ENCODE measurements at places on chromosomes 13 and 19. TPM values are rescaled to one million over a fixed set of nuclear protein-coding genes. Genes with fewer than 3 reads are reported as not detected.
A peak's percentile ranks its signal among the peaks of the same experiment; 100 is the strongest.

Gene WASF3
- 9.9 TPM for total RNA-seq

Gene CYP2F1
- not detected for total RNA-seq

Gene ZNF723
- not detected for total RNA-seq

DNA sequence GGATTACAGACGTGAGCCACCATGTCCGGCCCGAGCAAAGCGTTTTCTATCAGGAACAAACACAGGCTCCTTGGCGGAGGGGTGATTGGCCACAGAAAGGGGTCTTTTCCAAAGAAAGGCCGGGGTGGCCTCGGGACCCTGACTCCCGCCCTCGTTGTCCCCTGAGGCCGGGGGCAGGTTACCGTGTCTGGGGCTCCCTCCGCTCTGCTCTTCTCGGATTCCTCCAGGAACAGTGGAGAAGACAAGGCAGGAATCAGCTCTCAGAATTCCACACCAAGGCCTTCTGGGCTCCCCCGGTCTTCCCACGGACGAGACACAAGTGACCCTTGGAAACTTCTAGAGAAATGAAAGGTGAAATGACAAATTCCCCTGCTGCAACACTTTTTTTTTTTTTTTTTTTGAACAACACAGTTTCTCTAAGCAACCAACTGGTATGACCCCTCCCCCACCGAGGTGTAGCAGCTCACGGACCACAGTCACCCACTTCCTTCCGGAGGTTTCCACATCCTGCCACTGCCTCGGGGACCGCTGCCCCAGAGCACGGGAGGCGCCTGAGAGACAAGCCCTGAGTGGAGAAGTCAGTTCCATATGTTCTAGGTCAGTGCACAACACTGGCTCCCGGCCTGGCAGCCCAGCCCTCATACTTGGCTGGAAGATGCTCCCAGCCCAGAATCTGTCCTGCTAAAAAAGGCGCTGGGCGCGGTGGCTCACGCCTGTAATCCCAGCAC is 11.0 kb downstream of the MOB3A start:
- DNase-seq, result peak; percentile 72

- DNase-seq, result no peak
These were observed 255.0 kb upstream of the SLITRK1 start for GRCh38 chr13:84137292-84137691.

DNA sequence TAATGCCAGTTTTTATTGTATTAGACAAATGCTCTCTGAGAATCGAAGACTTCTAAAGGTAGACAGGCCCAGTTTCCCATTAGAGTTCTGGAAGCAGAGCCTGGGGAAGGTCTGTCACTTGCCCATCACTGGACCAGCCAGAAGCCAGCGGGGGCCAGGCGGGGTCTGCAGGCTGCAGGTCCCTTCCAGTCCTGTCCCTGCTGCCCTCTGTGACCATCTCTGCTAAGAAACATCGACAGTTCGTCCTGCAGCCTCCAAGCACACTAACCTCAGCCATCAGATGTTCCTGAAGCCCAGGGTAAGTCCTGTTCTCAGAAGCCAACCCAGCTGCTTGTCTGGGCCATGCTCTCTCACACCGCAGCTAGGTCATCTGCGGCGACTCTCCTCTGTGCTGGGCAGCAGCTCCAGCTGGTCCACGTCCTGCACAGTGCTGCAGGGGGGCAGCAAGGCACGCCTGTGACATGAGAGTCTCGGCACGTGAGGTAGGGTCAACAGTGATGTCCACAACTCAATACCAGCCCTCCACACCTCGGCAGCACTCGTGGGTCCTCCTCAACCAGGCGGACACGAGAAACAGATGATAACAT is 2.9 kb upstream of the ADPRHL1 start:
- no peak for DNase-seq

DNA sequence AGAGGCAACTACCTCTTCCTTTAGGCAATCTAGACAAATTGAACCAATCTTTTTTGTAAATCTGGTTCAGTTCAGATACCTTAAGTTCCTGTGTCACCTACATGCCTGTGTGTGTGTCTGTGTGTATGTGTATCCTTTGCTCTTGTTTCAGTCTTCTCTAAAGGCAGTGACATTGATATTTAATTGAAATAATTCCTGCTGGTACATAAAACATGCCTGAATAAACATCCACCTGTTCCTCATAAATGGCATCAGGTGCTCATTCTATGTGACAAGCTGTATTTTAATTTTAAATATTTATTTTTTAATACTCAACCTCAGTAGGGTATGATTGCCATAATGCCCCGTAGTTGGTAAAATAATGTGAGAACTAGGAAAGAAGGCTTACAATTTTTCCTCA is 1606.4 kb upstream of the PRR20A start:
- no peak for DNase-seq

GRCh38 chr19:41922585-41922984 is 5.7 kb downstream of the ERFL start:
- DNase-seq, result no peak
